ENCODE measurements at places on chromosomes 5 and 9. TPM values are rescaled to one million over a fixed set of nuclear protein-coding genes. Genes with fewer than 3 reads are reported as not detected.

DNA sequence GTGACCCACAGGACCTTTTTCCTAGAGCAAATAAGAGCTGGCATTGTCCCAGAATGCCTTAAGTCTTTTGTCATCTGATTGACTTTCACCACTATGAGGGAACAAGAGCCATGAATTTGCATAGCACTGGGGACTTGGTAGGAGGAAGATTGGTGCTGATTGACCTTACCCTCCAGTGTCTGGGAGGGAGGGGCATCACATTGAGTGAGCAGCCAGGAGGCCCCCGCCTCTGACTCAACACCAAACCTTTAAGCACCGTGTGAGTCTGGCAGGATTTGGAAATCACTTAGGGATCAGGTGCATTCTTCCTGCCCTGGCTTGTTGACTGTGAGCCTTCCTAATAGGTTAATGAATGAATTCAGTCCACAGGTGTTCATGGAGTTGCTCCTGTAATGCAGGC is 40.7 kb downstream of the WNK2 start:
- no peak overlapping the region for H3K4me3 ChIP-seq
- H3K4me1 ChIP-seq, result peaks cover 2% of the 10 kb centered on the region
- no peak overlapping the region for H3K27ac ChIP-seq

DNA sequence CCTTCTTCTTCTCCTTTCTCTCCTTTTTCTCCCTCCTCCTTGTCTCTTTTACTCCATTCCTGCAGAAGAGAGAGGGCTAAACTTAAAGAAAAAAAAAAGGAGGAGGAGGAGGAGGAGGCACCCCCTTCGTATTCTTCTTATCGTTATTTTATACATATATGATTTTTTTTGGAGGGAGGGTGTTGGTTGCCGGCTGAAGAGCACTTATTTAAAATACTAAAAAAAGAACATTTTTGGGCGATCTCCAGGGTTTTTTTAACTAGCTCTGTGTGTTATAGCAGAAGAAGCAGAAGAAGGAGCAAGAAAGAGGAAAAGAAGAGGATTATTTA is 381 bp downstream of the NR2F1 start:
- no peaks in the 10 kb centered on the region for H3K27me3 ChIP-seq
- H3K27ac ChIP-seq, result peak overlapping the region; percentile 84
- peaks cover 4% of the 10 kb centered on the region for H3K4me1 ChIP-seq
- DNase-seq, result no peak

DNA sequence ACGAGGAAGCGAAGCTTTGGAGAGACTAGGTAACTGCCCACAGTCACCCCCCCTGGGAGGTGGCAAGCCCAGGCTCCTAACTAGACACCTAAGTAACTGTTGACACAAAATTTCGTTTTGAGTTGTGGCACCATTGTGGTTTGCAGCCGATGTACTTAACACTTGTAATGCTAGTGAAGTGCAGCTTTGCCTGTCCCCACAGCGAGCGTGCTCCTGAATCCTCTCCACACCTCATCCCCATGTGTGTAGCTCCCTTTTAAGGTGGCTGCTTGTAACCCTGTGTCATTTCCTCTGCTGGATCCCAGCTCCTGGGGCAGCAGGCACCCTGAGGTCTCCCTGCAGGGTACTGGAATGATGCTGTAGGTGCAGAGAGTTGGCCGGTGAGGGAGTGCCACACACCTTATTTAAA is 114.9 kb downstream of the TRIO start:
- peaks cover 2% of the 10 kb centered on the region for H3K36me3 ChIP-seq
- no peak for DNase-seq
- no peak overlapping the region for H3K4me3 ChIP-seq

DNA sequence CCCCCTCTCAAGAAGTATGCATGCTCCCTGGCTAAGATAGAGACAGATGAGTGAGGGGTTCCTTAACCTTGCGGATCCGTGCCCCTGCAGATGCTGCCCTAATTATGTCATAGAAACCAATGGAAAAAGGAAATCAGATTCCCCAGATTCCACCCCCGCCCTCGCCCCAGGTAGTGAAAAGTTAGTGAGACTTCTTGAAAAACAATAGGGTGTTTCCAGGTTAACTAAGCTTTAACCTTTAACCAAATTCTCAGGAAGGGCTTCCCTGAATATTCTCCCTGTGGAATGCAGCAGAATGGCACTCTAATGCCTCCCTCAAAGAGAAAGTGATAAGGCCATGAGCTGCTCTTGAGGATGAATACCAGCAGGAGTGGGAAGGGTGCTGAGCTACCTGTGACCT is 116.0 kb upstream of the RANBP3L start:
- DNase-seq, result no peak
- H3K27me3 ChIP-seq, result no peaks in the 10 kb centered on the region

- no peaks in the 10 kb centered on the region for H3K36me3 ChIP-seq
- no peaks in the 10 kb centered on the region for H3K4me1 ChIP-seq
- peaks cover 43% of the 10 kb centered on the region for H3K27me3 ChIP-seq
- DNase-seq, result no peak
Measured at GRCh38 chr5:141694479-141694878, 12.4 kb upstream of the ARAP3 start.

The DBH gene
- not detected for total RNA-seq

GRCh38 chr5:148786456-148786855 is 40.0 kb upstream of the ADRB2 start:
- no peaks in the 10 kb centered on the region for H3K27me3 ChIP-seq
- H3K4me3 ChIP-seq, result no peak overlapping the region
- H3K4me1 ChIP-seq, result no peaks in the 10 kb centered on the region
- no peak overlapping the region for H3K27ac ChIP-seq
- no peaks in the 10 kb centered on the region for H3K36me3 ChIP-seq

DNA sequence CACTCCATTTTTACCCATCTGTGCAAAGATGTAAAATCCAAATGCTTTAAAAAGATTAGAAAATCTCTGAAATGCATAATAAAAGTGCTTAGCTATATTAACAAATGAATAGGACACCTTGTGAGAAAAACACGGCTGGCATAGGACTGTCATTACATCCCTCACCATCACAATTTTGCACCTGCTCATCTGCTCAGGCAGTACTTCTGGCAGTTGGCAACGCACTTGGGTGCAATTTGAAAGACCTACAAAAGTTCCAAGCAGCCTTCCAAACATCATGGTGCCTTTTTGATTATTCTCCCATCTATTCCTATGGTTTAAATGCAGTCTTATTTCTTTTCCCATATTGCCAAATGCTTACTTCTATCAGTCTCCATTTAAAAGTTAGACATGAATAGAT is 501.8 kb downstream of the ENC1 start:
- no peak overlapping the region for H3K4me3 ChIP-seq
- DNase-seq, result no peak
- H3K4me1 ChIP-seq, result no peaks in the 10 kb centered on the region
- H3K36me3 ChIP-seq, result no peaks in the 10 kb centered on the region
- no peaks in the 10 kb centered on the region for H3K27me3 ChIP-seq

GRCh38 chr5:116738239-116738614 is 163.6 kb upstream of the SEMA6A start:
- no peaks in the 10 kb centered on the region for H3K36me3 ChIP-seq
- H3K4me3 ChIP-seq, result no peak overlapping the region
- no peaks in the 10 kb centered on the region for H3K27me3 ChIP-seq
- H3K4me1 ChIP-seq, result no peaks in the 10 kb centered on the region
- no peak overlapping the region for H3K27ac ChIP-seq
- DNase-seq, result no peak

- H3K36me3 ChIP-seq, result no peaks in the 10 kb centered on the region
- H3K27me3 ChIP-seq, result no peaks in the 10 kb centered on the region
- no peak overlapping the region for H3K4me3 ChIP-seq
- no peak for DNase-seq
Measured at GRCh38 chr5:95925939-95926338, 35.7 kb downstream of the ELL2 start.

The BSPRY gene
- not detected for total RNA-seq
